ENCODE measurements at places on chromosomes 13 and 19.
A peak's percentile ranks its signal among the peaks of the same experiment; 100 is the strongest.

DNA sequence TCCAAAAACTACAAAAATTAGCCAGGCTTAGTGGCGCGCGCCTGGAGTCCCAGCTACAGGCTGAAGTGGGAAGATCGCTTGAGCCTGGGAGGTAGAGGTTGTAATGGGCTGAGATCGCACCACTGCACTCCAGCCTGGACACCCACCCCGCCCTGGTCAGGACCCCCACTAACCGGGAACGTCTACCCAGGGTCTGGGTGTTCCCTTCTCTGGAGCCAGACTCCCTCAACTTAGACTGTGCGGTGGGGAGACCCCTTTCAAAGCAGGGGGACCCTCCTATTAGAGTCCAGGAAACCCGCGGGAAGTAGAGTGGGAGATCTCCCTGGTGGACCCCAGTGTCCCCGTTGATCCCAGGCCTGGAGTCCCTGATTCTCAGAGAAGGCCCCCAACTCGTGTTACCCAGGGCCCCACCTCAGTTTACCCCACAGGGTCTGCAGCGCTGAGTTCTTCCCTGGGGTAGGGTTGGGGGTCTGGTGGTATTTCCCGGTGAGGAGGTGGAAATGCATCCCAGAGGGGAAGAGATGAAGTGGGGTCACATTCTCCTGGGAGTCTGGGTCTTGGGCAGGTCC lies 6.1 kb upstream of the ARRDC2 start:
- DNase-seq, result peak; percentile 47

DNA sequence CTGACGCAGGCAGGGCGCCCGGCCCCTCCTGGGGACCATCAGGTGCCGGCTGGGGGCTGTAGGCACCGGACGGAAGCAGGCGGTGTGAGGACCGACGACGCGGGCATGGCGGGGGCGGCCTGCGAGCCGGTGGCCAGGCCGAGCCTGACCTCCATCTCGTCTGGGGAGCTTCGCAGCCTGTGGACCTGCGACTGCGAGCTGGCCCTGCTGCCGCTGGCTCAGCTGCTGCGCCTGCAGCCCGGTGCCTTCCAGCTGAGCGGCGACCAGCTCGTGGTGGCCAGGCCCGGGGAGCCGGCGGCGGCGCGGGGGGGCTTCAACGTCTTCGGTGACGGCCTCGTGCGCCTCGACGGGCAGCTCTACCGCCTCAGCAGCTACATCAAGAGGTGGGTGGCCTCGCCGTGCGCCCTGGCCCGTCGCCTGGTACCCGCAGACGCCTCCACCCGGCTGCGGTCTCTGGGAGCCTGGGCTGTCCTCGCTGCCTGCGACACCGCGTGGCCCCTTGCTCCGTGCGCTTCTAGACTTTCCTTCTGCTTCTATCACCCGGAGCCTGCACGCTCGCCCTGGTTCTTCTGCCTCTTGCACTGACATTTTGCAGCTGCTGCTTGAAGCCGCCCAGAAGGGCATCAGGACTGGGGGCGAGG lies 460 bp downstream of the MEDAG start:
- DNase-seq, result peak; percentile 81

GRCh38 chr13:112448621-112449544 lies 72.7 kb downstream of the SPACA7 start:
- no peak for DNase-seq

DNA sequence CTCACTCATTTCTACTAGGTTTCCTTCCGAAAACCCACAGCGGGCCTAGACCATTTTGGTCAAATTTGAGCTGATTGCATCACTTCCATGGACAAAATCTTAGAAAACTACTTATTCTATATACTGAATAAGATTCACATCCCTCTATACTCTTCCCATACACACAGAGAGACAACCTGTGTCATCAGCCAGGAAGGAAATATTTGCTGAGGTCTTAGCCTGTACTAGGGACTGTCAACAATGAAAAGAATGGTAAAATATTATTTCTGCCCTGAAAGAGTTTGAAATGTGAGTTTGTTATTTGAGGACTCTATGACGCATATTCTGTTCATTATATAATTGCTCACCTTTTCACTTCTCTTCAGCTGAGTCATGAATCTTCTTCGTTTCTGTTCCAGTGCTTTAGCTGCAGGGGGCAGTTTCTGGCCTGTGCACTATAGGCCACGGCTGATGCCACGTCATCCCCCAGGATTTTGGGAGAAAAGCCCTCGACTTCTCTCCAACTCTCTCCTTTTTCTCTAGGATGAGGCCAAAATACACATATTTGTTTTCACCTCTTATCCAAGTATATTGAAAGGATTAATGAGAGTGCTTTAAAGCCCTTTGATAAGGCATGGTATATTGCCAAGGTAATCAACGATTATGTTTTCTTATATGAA lies 47.7 kb downstream of the GSX1 start:
- no peak for DNase-seq

DNA sequence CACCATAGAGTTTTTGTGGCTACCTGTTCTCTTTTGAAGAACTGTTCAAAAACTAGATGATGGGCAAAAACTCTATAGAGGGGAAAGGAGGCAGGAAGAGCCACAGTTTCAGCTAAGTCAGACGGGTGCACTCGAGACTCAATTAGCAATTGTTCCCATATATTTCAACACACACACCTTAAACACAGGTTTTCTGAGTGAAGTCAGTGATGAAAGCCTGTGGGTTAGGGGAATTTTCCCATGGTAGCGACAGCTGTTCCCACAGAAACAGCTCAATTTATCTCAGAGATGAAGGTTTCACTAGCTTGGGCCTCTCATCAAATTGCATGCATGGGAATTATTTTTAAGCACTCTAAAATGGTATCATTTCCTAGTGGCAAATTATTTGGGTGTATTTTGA lies 143.4 kb downstream of the ZIC5 start:
- DNase-seq, result no peak

GRCh38 chr19:10748927-10749434 lies 31.1 kb downstream of the DNM2 start:
- DNase-seq, result no peak

DNA sequence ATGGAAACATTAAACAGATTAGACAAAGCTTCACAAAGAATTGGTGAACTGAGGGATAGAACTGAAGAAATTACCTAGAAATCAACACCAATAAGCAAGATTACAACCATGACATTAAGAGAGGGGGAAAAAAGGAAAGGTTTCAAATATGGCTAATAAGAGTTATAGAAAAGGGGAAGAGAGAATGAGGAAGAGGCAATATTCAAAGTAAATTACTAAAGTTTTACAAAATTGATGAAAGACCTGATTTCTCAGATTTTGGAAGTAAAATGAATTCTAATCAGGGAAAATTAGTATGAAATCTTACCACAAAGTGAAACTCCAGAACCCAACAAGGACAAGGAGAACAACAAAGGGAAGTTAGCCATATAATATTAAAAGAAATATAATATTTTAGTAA lies 187.4 kb downstream of the NBEA start:
- no peak for DNase-seq

- no peak for DNase-seq
Observed at GRCh38 chr13:95146486-95146885, 154.8 kb downstream of the ABCC4 start.

DNA sequence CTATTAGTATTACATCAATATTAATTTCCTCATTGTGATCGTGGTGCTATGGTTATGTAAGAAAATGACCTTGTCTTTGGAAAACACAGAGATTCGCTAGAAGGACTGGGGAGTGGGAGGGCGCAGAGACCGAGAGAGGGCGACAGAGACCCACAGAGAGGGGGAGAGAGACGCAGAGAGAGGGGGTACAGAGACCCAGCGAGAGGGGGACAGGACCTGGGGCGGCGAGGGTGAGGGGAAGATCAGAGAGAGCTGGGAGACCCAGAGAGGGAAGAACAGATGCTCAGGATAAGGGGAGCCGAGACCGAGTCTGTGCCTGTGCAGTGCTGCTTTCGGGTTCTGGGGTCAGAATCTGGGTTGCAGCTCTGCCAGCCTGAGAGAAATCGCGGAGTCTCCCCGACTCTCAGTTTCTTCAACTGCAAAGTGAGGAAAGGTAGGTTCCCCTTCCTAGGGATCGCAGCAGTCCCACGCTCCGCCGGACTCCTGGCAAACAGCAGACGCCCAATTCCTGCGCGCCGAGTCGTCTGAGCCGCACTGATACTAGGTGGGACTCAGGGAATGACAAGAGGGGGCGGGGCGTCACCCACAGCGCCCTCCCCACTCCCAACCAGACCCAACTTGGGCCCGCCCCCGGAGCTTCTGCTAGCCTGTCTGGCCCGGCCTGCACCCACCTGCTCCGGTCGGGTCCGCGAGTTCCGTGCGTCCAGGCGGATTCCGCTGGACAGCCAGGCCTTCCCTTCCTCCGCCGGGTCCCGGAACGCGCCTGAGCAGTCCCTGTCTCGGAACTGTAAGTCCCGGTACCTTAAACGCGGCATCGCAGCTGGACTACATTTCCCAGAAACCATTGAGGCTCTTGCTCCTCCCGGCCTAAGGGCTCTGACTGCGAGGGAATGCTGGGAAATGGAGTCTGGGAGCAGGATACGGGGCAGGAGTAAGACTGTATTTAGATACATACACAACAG lies 15.3 kb downstream of the IZUMO2 start:
- peak; percentile 94 for DNase-seq

GRCh38 chr13:48961379-48961778 lies 14.3 kb upstream of the FNDC3A start:
- no peak for DNase-seq

GRCh38 chr19:50434525-50434924 lies 1.8 kb downstream of the MYBPC2 start:
- DNase-seq, result no peak

DNA sequence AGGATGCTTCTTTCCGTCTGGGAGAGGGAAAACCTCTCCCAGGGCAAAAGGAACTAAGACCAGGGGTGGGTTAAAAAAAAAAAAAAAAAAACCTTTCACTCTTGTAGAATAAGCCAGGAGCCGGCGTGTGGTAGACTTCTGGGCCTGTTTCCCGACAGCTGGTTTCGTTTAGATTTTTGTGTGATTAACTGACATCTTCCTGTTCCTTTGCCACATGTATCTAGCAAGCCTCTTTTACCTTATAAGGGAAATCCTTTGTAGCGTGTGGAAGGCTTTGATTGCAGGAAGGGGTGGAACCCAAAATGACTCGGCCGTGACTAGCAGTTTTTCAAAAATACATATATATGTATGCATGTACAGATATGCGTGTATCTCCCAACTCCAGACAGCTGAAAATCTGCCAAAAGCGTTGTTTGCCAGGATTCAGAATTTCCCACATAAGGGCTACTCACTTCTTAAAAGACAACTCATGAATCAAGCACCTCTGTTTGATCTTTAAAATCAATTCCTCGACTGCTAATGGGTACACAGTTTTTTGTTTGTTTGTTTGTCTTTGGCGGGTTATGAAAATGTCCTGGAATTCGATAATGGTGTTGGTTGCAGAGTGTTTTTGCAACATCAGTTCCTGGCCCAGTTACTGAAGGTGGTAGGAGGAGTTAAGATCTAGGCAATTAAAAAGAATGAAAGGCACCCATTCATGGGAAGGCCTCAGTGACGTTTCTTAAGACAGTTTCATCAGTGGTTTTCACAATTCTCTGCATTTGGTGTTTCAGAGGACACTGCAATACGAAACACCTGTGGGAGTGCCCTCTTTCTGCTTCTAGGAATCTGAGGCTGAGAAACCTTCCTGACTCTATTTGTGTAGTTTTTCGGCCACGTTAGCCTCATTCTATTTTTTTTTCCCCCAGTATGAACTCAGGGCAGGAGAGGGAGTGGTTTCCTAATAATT lies 2.7 kb downstream of the TPM4 start:
- DNase-seq, result peak; percentile 56

DNA sequence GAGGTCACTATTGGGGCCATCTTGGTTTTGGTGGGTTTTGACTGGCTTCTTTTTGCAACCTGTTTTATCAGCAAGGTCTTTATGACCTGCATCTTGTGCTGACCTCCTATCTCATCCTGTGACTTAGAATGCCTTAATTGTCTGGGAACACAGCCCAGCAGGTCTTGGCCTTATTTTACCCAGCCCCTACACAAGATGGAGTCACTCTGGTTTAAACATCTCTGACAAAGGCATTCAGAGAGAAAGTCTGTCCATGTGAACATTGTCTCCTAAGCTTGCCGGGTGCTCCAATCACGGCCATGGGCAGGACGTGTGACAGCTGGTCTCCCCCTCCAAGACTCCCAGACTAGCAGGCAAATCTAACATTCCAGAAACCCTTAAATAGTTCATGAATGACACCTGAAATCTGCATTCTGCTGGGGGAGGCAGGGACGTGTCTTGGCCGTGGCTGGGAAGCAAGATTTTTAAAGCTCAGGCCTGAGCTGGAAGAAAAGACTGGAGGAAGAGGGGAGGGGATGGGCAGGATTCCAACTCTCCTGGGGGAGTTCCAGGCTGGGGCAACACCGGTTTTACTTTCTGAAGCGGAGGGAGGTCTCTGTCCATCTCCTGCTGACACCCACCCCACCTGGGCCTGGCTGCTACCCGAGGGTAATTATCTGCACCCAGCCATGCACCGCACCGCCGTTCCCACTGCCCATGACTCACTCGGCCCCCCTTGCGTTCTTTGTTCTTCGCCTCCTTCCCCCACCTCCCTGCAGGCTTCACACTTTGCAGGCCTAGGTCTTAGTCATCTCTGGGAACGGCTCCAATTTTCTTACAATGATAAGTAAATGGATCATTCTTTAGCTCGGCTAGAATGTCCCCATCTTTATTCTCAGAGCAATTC lies 11.6 kb upstream of the OR1M1 start:
- peak; percentile 63 for DNase-seq

DNA sequence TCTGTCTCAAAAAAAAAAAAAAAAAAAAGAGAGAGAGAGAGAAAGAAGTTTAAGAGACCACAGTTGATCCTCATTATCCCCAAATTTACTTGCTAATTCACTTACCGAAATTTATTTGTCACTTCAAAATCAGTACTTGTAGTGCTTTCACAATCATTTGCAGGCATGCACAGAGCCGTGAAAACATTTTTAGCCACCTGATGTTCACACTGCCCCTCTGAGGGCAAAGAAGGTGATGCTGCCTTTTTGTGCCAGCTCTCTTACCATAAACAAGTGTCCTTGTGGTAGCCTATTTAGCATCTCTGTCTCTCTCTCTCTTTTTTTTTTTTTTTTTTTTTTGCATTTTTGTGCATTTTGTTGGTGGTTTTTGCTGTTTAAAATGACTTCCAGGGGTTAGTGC lies 24.1 kb upstream of the CASP14 start:
- DNase-seq, result no peak

GRCh38 chr19:50906217-50906616 lies 5.0 kb downstream of the KLK4 start:
- no peak for DNase-seq

DNA sequence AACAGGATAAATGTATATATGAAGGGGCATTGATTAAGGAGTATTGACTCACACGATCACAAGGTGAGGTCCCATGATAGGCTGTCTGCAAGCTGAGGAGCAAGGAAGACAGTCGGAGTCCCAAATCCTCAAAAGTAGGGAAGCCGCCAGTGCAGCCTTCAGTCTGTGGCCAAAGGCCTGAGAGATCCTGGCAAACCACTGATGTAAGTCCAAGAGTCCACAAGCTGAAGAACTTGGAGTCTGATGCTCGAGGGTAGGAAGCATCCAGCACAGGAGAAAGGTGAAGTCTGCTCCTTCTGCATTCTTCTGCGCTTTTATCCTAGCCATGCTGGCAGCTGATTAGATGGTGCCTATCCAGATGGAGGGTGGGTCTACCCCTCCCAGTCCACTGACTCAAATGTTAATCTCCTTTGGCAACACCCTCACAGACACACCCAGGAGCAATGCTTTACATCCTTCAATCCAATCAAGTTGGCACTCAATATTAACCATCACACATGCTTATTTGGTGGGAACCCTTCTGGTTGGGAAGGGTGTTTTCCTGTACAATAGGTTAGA lies 55.1 kb downstream of the SLAIN1 start:
- DNase-seq, result no peak

GRCh38 chr13:100808330-100809128 lies 133.9 kb upstream of the TMTC4 start:
- no peak for DNase-seq

GRCh38 chr13:95049772-95050171 lies 251.5 kb downstream of the ABCC4 start:
- DNase-seq, result no peak

GRCh38 chr13:96243376-96243775 lies 153.5 kb downstream of the HS6ST3 start:
- no peak for DNase-seq
